Fibroblast of mammary gland (primary cell): ENCODE measurements at places on chromosomes 4 and X.

DNA sequence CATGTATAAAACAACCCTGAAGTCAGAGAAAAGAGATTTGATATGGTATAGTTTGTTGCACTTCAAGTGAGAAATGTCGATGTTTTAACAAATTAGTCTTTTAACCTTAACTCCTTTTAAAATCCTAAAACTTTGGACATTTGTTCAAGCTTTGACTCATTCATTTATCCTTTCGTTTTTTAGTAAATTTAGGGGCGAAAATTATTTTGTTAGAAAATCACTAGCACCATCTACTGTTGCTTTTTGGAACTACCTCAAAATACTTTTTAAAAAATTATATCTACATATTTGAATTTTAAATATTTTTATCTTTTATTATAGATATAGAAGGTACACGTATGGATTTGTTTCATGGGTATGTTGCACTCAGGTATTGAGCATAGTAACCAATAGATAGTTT is 165.1 kb upstream of the POF1B start:
- DNase-seq = peak; percentile 1

DNA sequence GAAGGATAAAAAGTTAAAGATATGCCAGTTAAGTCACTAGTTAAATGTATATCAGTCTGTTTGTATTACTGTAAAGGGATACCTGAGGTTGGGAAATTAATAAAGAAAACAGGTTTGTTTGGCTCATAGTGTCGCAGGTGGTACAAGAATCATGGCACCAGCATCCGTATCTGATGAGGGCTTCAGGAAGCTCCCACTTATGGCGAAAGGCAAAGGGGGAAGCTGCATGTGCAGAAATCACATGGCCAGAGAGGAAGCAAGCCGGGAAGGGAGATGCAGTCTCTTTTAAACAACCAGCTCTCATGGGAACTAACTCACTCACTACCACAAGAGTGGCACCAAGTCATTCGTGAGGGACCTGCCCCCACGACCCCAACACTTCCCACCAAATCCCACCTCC is 91.9 kb upstream of the SH3RF1 start:
- DNase-seq = no peak

DNA sequence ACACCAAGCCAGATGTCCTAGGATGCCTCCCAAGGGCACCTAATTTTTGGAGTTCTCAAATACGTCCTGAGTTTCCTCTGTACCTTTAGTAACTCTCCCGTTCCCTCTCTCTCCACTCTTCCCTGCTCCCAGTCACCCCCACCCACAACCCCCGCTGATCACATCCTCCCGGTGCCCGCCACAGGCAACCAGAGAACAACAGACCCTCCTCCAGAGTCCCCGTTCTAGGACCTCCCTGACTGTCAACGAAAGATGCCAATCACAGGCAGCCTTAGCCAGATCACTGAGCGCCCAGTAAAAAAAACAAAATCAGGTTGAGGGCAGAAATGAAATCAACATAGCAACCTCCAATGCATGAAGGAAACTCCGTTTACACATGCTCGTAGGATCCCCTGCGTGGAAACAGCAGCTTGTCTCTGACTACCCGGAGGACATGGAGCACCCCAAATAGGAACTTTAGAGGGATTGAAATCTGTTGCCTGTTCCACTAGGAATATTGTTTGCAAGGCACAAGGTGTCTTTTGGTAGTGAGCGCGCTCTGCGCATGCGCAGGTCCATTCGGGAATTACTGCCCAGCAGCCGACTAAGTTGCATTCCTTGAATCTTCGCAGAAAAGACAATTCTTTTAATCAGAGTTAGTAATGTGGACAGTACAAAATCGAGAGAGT is at the start of gene GABRB1:
GABRB1 (plus strand) TSS at position 557 of the 668 bp plus-strand sequence.
- peak; percentile 27 for DNase-seq

DNA sequence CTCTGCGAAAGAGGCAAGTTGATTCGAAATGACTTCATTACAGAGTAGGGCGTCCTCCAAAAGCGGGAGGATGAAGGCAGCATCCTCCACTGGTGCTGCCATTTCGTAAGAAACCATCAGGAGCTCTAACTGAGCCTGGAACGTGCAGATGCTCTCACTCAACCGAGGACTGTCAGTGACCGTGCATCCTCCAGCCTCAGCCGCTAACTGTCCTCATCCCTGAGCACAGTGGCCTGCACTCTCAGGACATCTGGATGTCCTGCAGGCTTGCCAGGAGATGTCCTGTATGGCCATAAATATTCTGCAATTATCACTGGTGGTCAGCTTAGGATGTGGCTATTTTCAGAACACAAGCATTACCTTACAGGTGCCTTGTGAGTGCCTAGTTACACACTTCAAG is 107.1 kb upstream of the ADRA2C start:
- DNase-seq = no peak

GRCh38 chr4:142883040-142883832 is 37.1 kb upstream of the INPP4B start:
- DNase-seq = peak; percentile 13

DNA sequence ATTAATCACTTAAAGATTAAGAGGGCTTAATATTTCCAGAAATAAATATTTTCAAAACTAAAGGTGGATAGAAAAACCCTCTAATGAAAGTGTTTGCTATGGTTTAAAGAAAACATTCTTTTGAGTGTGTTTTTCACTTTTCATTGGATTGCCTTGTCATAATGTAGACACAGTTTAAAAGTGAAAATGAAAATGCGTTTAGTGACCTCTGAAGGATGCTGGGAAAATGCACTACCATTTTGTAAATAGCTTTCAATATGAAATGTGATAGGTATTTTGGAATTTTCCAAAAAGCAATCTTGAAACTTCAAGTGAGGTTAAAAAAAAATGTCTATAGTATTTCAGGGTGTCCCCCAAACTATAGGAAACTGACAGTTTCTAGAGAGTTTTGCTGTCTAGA is 642.2 kb downstream of the C4orf33 start:
- DNase-seq = no peak

- no peak for DNase-seq
Observed at GRCh38 chrX:39874202-39874816, 223.4 kb downstream of the BCOR start.

DNA sequence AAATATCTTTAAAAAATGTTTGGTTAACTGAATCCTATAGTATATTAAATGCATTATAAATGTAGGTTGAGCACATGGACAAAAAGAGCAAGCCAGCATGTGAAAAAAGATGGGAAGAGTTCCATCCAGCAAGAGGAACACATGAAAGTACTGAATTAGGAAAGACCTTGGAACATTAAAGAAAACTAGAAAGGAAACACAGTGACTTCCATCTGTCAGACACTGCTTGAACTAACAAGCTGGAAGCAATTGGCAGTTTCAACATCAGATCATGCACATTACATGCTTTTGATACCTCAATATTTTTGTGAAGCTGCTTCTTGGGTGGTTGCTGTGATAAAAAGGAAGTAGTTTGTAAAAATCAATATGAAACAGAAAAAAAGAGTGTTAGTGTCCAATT is 626.8 kb upstream of the GNPDA2 start:
- no peak for DNase-seq

DNA sequence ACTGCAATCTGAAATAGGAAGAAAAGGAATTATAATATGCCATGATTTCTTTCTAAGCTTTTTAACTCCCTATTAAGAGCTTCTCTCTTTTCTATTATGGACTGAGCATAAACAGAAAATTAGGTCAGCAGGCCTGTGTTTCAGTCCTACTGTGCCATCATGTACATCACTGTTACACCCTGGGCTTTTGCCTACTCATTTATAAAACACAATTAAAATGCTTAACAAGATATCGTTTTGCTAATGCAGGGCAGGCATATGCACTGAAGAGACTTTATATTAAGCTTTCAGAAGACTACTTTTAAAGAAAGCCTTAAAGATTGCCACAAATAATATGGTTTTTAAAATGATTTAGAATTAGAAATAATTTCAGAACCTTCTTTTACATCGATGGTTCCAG is 828 bp upstream of the BBS12 start:
- no peak for DNase-seq

GRCh38 chrX:56744996-56745395 is 16.0 kb downstream of the NBDY start:
- DNase-seq = peak; percentile 84

- no peak for DNase-seq
Observed at GRCh38 chrX:115573185-115573584, 12.2 kb downstream of the PLS3 start.
